ENCODE measurements at places on chromosomes 3 and 15. TPM values are rescaled to one million over a fixed set of nuclear protein-coding genes. Genes with fewer than 3 reads are reported as not detected.

- DNase-seq, result no peak
Observed at GRCh38 chr15:93209690-93210445, 120.9 kb upstream of the RGMA start.

- DNase-seq, result no peak
Observed at GRCh38 chr3:27219127-27219845, 149.9 kb downstream of the NEK10 start.

GRCh38 chr3:136664771-136665170 is 87.4 kb downstream of the STAG1 start:
- DNase-seq, result no peak

GRCh38 chr3:100001526-100002270 is 112.6 kb downstream of the FILIP1L start:
- no peak for DNase-seq

GRCh38 chr15:50145451-50145872 is 26.4 kb upstream of the ATP8B4 start:
- DNase-seq, result peak; percentile 42

DNA sequence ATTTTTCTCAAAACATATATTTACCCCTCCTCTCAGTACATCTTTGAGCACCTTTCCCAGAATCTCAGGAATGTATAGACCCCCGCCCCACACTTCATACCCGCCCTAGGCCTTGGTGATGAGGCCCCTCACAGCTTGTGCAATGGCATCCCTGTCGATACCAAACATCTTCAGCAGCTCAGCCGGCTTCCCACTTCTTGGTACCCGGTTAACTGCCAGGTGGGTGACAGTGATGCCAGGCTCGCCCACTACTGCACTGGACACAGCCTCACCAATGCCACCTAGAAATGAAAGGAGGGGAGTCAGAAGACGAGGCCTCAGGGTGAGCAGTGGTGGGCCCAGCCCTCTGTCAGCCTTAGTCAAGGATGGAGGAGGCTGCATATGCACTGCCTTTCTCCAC is 30.2 kb downstream of the TKT start:
- DNase-seq, result peak; percentile 2

DNA sequence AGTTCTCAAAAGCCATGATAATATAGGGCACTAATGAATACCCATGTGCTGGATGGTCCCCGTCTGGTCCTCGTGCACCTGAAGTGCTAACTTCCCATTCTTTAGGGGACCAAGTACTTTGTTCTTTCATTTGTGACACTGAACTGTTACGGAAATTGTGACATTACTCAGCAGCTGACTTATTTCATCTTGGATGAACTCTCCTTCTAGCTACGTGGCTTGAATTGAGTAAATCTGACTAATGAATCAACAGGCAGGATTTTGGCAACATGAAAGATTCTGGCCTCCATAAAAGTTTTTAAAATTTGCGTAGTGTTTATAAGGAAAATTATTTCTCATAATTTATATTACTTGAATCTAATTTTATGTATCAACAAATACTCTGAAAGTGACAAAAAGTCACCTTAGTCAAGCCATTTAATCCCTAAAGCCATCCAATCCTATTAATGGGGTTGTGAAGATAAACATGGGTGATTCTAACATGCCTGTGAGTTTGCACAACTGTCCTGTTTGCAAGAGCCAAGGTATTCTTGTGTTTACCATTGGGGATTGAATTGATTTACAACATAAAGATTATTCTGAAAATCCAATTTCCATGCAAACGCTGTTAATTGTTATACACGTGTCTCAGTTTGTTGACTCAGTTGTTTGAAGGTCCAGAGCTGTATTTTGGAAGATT is 119.9 kb downstream of the AGBL1 start:
- DNase-seq, result no peak

DNA sequence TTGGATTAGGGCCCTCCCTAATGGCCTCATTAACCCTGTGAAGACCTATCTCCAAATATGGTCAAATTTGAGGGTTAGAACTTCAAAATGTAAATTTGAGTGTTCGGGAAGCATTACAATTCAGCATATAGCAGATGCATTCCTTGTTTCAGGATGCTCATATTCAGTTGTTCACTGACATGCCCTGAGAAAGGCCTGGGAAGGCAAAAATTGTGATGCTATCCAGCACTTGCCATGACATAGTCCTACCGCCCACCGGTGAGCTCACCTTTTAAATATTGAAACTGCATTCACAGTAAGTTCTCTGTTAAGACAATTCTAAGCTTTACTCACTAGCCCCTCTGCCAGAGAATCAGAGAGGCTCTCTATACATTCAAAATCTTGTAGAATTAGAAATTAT is 300.3 kb upstream of the CCDC54 start:
- no peak for DNase-seq

- DNase-seq, result no peak
Observed at GRCh38 chr3:113516115-113516505, 1.2 kb upstream of the SPICE1 start.

DNA sequence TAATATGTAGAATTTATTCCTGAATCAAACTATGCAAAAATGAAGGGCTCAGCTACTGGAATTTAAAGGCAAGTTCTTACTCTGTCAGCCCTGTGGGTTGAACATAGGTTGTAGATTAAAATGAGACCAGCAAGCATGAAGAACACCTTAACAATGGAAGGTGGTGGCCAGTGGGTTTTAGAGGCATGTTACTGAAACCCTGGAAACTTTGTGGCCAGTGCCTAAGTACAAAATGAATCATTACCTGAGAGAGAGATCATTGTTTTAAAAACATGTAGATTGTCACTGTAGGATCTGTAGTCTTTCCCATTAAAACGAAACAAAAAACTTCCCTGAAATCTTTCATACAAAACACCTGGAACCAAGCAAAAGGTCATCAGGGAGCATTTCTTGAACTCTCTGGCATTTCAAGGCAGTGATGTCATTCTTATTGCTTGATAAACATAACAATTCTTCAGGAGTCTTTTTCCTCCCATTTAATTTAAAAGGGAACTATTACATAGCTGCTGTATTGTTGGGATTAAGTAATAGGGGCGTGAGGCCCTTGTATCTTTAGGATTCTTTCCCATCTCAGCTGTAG is 51.8 kb downstream of the TMEM108 start:
- no peak for DNase-seq

Gene ARHGEF26
- 4.1 TPM for total RNA-seq

Gene CHRD
- 2.0 TPM for total RNA-seq

Gene FBXO40
- not detected for total RNA-seq
